ENCODE measurements at places on chromosomes 7 and 10.

- no peak for DNase-seq
These were observed 2.2 kb downstream of the GUSB start for GRCh38 chr7:65979583-65980477.

DNA sequence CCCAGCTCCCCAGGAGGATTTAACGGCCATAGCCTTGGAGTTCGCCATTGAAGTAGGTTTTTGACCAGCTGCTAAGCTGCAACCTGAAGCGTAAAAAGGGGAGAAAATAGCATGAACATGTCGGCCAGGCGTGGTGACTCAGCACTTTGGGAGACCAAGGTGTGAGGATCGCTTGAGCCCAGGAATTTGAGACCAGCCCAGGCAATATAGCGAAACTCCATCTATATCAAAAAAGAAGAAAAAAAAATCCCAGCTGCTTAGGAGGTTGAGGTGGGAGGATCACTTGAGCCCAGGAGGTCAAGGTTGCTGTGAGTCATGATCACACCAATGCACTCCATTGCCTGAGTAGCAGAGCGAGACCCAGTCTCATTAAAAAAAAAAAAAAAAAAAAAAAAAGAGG is 32.2 kb upstream of the MCU start:
- no peak for DNase-seq

DNA sequence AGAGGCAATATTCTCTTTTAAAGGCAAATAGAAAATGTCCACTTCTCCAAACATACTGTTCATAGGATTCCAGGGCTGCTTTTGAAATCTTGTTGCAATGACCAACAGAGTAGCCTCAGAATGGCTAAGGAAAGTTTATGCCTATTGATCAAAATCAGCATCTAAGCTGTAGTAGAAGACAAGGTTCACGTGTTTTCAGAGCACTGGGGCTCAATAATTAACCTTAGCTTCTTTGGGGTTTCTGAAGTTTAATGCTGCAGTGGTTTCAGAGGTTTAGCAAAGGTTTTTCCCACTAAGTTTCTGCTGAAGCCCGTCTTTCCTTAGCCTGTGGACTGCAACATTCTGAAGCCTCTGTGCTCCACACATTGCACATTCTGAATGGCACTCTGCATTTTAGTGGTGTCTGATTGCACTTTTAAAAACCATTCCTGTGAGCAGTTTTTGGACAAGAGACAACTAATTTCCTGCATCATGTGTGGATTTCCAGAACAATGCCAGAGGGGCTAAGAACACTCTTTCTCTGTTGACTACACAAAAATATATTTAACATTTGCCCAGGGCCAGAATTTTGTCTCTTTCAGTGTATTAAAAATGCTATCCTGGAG is 342.5 kb downstream of the PTEN start:
- no peak for DNase-seq

DNA sequence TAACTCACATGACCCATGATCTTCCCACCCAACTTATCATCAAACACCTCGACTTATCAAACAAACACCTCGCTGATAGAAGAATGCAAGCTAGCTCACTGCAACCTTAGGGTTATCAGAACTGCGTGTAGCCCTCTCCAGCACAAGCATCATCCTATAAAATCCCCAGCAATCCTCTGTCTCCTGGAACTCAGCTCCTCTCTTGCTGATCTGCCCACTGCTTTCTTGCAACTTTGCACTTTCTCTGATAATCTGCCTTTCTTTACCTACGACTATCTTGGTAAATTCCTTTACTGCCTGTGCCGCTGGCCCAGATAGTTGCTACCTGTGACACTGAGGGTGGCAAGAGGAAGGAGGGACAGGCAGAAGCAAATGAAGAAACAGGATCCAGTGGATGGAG is 210.9 kb downstream of the ACTR3B start:
- DNase-seq: no peak

GRCh38 chr10:13917791-13918190 is 331.0 kb downstream of the PRPF18 start:
- DNase-seq: no peak

All from activated T-helper 1 cell treated with anti-CD3 and anti-CD28 coated beads, Interleukin-2, amount 50 U/mL, for 16 hours (primary cell).